ENCODE measurements at places on chromosomes 13 and 19. TPM values are rescaled to one million over a fixed set of nuclear protein-coding genes. Genes with fewer than 3 reads are reported as not detected.
A peak's percentile ranks its signal among the peaks of the same experiment; 100 is the strongest.

DNA sequence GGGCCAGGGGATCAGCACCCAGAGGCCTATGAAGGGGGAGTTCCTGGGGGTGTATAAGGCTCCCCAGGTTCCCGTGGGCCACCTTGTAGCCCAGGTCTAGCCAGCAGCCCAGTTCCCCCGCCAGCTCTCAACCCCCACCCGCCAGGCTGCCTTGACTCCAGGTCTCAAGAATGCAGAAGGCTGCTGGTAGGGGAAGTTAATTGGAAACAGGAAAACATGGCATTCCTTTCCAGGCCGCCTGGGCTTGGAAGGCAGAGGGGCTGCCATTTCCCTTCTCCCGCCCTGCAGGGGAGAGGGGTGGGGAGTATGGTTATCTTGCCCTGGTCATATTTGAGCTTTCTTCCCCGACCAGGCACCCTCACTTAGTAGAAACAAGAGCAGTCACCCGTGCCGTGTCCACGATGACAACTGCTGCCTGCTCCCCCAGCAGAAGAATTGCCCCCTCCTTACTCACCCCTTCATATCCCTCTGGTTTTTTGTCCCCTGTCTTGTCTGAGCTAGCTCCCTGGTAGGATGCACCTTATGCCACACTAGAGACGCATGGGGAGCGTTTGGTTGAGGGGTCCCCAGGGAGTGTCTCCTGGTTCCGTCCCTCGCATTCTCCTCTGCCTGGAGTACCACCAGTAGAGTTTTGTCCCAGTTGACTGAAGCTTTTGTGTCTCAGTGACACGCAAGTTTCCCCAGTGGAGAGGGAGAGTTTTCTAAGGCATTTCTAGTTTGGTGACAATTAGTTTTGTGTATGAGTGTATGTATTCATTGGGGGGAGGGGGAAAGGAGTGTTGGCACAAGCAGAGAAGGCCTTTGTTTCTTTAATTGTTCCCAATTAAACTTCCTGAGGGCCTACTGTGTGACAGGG is 4.5 kb downstream of the BICRA start:
- DNase-seq: peak; percentile 64

DNA sequence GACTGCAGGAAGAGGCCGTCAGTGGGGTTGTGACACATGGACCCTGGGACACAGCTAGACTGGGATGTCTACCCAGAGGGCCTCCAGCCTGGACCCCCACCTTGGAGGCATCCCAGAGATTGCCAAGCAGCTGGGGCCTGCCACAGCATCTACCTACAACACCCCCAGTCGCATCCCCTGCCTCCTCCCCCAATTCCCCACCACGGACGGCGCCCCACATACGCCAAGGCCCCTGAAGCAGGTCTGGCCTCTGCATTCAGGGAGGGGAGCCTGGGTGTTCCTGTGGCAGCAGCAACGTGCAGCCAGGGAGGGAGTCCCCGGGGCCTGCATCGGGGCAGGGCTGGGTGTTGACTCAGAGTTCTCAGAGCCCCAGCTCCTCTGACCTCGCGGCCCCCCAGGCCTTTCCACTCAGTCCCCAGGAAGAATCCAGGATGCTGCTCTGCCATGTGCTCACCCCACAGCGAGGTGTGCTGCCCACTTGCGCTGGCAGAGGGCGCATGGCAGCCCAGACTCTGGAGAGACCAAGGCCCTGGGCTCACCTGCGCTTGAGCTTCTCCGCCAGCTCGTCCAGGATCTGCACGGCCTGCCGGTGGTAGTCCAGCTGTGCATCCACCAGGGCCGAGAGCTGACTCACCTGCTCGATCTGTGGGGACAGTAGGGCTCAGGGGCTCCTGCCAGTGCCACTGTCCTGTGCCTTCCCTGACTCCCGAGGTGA is 19.6 kb downstream of the MPND start:
- DNase-seq: no peak

DNA sequence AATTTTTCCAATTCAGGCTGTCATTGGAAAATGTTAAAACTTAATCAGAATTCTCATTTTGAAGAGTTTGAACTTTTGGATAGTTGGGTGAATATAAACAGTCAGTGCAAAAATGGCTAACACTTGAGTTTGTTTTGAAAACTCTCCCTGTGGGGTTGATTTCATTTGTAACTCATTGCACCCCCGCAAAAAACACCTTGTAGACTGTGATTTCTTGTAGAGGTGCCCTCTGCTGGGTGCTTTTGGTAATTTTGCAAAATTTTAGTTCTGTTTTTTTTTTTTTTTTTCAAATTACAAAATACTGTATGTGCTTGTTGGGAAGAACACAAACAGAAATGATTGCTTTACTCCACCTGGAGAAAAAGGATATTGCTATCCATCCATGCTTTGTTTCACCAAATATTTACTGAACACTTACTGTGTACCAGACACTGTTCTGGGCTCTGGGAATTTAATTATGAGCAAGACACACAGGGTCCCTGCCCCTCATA is 28.2 kb upstream of the GPI start:
- DNase-seq: no peak

- DNase-seq: no peak
Observed at GRCh38 chr13:42272804-42273175, 838 bp downstream of the AKAP11 start.

DNA sequence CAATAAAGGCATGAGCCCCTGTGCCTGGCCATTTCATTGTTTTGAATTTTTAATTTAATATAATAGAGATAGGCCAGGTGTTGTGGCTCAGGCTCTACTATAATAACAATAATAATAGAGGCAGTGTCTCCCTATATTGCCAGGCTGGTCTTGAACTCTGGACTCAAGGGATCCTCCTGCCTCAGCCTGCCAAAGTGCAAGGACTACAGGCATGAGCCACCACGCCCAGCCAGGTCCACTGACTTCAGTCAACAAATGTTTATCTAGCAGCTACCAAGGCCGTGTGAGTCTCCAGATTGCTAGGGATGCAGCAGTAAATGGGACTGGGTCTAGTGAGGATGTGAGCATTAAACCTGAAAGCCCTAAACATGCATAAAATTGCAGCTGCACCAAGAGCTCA is 13.8 kb upstream of the ILF3 start:
- no peak for DNase-seq

DNA sequence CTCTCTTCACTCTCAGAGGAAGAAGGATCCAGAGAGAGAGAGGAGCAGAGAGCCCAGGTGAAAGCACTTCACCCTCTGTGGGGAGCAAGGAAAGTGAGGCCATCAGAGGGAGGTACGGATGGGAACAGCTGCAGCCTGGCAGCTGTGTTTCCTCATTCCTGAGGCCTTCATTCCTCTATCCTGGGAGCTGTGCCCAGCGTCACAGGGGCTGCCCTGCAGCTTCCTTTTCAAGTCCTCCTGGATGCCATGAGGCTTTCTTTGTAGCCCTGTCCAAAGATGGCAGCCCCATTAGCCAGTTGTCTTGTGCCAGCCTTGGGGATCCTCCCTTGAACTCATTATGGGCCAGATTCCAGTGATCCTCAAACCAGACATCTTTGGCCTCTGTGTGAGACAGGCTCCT is 76.8 kb upstream of the PCDH8 start:
- no peak for DNase-seq

DNA sequence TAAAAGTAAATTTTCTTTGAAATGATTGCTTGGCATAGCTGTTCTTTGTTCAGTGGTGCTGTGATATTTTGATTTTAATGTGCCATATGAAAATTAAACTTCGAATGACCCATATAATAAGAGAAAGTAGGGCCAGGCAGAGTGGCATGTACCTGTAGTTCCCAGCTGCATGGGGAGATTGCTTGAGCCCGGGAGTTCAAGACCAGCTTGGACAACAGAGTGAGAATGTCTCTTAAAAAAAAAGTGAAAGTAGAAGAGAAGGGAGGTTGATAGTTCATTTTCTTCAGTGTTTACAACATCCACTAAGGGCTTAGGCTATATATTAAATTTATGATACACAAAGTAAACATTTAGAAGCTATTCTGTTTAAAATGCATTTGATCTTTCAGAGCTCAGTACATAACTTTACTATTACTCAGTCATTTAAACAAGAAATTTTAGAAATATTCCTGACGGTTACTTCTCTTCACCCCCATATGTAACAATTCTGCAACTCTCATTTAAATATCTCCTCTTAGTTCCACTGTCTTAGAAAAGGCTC is 17.2 kb upstream of the RFC3 start:
- no peak for DNase-seq

DNA sequence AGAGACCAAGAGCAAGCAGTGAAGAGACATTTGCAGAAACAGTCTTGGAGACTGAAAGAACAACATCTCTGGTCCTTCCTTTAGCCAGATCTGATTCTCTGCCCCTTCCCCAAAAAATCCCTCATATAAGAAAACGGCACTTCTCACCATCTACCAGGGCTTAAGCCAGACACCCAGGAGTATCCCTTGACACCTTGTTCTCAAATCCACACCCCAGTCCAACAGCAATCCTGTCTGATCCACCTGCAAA is 1.7 kb upstream of the PLEKHG2 start:
- DNase-seq: no peak

PIN1 gene
- 91.3 TPM for total RNA-seq

ZNF415 gene
- total RNA-seq: 1.8 TPM

MTUS2 gene
- total RNA-seq: not detected

PRR12 gene
- total RNA-seq: 2.9 TPM
